T-helper 17 cell (primary cell): ENCODE measurements at places on chromosomes 6 and 20. TPM values are rescaled to one million over a fixed set of nuclear protein-coding genes. Genes with fewer than 3 reads are reported as not detected.

- no peak overlapping the region for H3K27ac ChIP-seq
- no peaks in the 10 kb centered on the region for H3K27me3 ChIP-seq
- no peak for DNase-seq
- peaks cover 3% of the 10 kb centered on the region for H3K4me1 ChIP-seq
- no peak overlapping the region for H3K4me3 ChIP-seq
These were observed 308.1 kb downstream of the FOXC1 start for GRCh38 chr6:1917626-1918371.

Gene GLO1
- total RNA-seq: 27.7 TPM

Gene RSPH4A
- 0.60 TPM for total RNA-seq

- H3K4me1 ChIP-seq: peaks cover 4% of the 10 kb centered on the region
- DNase-seq: no peak
- H3K4me3 ChIP-seq: no peak overlapping the region
These were observed 227.9 kb downstream of the LAMA2 start for GRCh38 chr6:129110690-129111343.

GRCh38 chr6:110491644-110492317 lies 15.4 kb upstream of the SLC22A16 start:
- DNase-seq: no peak
- H3K36me3 ChIP-seq: no peaks in the 10 kb centered on the region
- no peak overlapping the region for H3K27ac ChIP-seq
- H3K4me3 ChIP-seq: no peak overlapping the region

GRCh38 chr6:145814035-145814500 lies 527 bp downstream of the FBXO30 start:
- DNase-seq: no peak
- H3K36me3 ChIP-seq: no peaks in the 10 kb centered on the region

DNA sequence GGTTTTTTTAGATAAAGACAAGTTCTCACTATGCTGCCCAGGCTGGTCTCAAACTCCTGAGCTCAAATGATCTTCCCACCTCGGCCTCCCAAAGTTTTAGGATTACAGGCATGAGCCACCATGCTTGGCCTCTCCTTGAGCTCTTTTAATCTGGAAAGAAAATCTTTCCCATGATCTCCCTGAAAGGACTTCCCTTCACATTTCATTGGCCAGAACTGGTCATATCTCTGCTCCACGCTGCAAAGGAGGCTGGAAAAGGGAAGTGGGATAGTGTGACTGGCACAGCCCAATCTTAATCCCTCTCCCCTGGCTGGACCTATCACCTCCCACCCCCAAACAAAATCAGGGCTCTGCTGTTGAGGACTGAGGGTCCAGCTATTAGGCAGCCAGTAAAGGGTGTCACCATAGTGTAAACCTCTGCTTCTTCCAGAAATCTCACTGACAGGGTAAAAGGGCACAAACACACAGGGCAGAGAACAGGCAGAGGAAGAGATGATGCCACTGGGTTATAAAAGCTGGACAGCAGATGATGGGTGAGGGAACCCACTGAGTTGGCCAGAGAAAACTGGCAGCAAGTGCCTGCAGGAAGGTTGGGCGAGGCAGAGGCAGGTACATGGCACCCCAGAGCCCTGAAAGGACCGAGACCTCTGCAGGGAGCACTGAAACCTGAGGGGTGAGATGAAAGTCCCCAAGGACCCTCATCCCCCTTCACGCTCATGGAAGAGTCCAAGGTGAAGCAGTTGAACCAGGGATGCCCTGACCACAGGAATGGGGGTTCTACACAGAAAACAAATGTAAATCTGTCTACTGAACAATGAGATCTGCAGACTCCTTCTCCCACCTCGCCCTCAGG lies 83.1 kb upstream of the PTPN1 start:
- no peak overlapping the region for H3K4me3 ChIP-seq
- no peak for DNase-seq
- H3K27ac ChIP-seq: no peak overlapping the region
- peaks cover 39% of the 10 kb centered on the region for H3K27me3 ChIP-seq

DNA sequence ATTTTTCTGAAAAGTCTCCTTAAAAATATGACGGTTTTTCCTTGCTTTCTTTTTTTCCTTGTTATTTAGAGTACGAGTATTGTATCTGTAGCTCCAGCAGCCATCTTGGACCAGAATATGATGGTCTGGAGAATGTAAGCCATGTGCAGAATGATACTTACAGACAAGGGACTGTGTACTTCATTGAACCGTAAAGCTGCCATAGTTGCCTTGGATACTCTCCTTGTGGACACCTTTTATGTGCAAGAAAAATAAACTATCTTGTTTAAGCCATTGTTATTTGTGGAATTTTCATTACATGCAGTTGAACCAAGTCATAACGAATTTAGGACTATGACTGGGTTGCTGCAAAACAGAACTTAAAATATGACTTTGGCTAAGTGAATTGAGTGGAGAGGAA lies 485.8 kb upstream of the CITED2 start:
- DNase-seq: no peak
- peaks cover 10% of the 10 kb centered on the region for H3K27me3 ChIP-seq
- peaks cover 3% of the 10 kb centered on the region for H3K36me3 ChIP-seq
- no peak overlapping the region for H3K27ac ChIP-seq

DNA sequence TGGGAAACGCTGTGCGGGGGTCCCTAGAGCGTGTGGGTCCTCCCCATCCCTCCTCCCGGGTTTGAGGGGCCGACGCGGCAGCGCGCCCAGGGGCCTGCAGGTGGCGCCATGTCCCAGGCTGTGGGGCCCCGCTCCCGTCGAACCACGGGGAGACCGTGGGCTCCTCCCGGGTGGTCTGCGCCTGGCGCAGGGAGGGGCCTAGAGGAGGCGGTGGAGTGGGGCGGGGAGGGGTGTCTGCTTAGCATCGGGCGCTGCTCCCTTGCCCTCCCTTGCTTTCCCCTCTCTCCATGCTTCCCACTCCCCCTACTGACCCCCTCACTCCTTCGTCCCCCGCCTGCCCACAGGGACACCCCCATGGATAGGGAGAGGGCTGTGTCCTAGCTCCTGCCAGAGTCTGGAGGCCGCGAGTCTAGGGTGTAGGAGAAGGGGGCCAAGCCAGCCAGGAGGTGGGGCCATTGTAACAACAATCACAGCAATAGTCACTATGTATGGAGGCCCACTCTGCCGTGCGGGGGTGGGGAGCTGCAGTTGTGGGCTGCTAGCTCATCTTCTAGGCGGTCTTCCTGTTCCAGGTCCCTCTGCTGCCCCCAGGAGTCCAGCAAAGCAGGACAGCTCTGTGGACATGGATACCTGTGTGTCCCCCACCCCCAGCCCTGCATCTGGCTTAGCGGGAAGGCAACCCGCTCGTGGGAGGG lies 51.7 kb downstream of the CHMP4B start:
- no peaks in the 10 kb centered on the region for H3K27me3 ChIP-seq
- H3K27ac ChIP-seq: no peak overlapping the region
- H3K36me3 ChIP-seq: peaks cover 4% of the 10 kb centered on the region

Gene RFX6
- not detected for total RNA-seq

Gene GABBR1
- total RNA-seq: 139 TPM

DNA sequence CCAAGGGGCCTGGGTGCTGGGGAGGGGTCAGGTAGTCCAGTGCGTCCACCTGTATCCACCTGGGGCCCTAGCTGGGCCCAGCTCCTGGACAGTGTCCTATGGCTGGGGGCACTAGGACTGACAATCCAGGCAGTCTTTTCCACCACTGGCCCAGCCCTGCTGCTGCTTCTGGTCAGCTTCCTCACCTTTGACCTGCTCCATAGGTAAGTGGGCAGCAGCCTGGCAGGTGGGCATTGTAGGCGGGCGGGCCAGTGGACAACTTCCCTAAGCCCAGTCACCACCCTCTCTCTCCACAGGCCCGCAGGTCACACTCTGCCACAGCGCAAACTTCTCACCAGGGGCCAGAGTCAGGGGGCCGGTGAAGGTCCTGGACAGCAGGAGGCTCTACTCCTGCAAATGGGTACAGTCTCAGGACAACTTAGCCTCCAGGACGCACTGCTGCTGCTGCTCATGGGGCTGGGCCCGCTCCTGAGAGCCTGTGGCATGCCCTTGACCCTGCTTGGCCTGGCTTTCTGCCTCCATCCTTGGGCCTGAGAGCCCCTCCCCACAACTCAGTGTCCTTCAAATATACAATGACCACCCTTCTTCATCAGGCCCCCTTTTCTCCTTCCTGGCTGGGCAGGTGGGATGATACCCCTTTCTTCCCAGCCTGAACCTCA lies 584 bp downstream of the C20orf141 start:
- H3K36me3 ChIP-seq: peaks cover 7% of the 10 kb centered on the region
- no peak for DNase-seq
- H3K4me1 ChIP-seq: peaks cover 12% of the 10 kb centered on the region
- peaks cover 36% of the 10 kb centered on the region for H3K27me3 ChIP-seq

Gene CFAP206
- total RNA-seq: not detected

Gene RXRB
- total RNA-seq: 64.4 TPM

Gene SRSF3
- total RNA-seq: 638 TPM

GRCh38 chr6:112231164-112231563 lies 23.2 kb downstream of the LAMA4 start:
- no peaks in the 10 kb centered on the region for H3K36me3 ChIP-seq
- peaks cover 4% of the 10 kb centered on the region for H3K4me1 ChIP-seq
- DNase-seq: no peak
- no peak overlapping the region for H3K27ac ChIP-seq
- H3K27me3 ChIP-seq: peaks cover 32% of the 10 kb centered on the region
- H3K4me3 ChIP-seq: no peak overlapping the region

GRCh38 chr6:44432726-44433125 lies 45.2 kb downstream of the CDC5L start:
- H3K4me1 ChIP-seq: peaks cover 11% of the 10 kb centered on the region
- H3K27me3 ChIP-seq: no peaks in the 10 kb centered on the region
- no peak for DNase-seq
- H3K4me3 ChIP-seq: no peak overlapping the region

DNA sequence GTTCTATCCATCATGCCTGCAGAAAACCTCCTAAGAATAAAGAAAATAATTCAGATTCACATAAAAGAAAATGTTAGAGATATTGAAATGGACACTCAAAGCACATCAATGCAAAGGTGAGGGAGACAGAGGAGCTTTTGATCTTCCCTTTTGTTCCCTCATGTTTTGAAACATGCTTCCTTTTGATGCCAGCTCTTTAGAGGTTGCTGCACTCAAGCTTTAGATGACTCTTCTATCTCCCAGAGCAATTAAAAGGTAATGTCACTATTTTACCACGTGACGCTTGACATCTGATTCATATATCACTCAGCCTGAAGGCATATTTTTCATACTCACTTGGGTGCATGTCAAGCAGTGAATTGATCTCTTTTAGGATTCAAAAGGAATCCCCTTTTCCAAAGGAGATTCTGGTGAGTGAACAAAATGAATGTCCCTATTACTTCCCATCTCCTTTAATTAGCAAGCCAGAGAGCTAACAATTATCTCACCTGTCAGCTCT lies 1026.7 kb downstream of the KIF16B start:
- H3K27ac ChIP-seq: no peak overlapping the region
- no peaks in the 10 kb centered on the region for H3K27me3 ChIP-seq
- DNase-seq: no peak
- H3K4me3 ChIP-seq: no peak overlapping the region
- no peaks in the 10 kb centered on the region for H3K4me1 ChIP-seq

- no peaks in the 10 kb centered on the region for H3K27me3 ChIP-seq
- DNase-seq: peak; percentile 40
- peaks cover 41% of the 10 kb centered on the region for H3K4me1 ChIP-seq
- H3K36me3 ChIP-seq: peaks cover 3% of the 10 kb centered on the region
These were observed at the start of gene NOL4L for GRCh38 chr20:32585011-32585585. Gene NOL4L (minus strand): TSS chr20:32585333. CDS start chr20:32584890, 443 bp downstream.

Gene LY6G6D
- total RNA-seq: not detected

Gene GSTA3
- not detected for total RNA-seq

Gene SLC2A4RG
- 98.1 TPM for total RNA-seq

GRCh38 chr6:3252369-3252768 lies 6.4 kb upstream of the PSMG4 start:
- peak overlapping the region; percentile 19 for H3K4me3 ChIP-seq
- peaks cover 15% of the 10 kb centered on the region for H3K4me1 ChIP-seq
- DNase-seq: no peak
- H3K27me3 ChIP-seq: peaks cover 36% of the 10 kb centered on the region
- peaks cover 8% of the 10 kb centered on the region for H3K36me3 ChIP-seq
- peak overlapping the region; percentile 21 for H3K27ac ChIP-seq

Gene LAMA2
- 3.4 TPM for total RNA-seq

DNA sequence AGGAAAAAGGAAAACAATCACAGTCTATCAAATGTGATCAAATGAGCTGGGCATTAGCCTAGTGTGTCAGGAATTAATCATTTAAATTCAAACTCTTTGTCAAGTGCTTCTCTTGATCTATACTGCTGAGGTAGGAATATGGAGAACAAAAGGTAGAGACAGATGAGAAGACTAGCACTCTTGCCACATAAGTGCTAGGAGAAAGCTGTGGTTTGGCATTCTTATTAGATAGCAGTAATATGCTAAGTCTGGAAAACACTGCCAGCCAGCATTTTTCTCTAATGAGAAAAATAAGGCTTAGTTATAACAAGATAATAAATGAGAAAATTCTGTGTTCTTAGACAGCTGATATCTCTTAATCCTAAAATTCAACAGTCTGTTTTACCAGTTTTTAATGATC lies 38.9 kb downstream of the ORC3 start:
- no peaks in the 10 kb centered on the region for H3K4me1 ChIP-seq
- H3K27me3 ChIP-seq: no peaks in the 10 kb centered on the region
- H3K27ac ChIP-seq: no peak overlapping the region
- peaks cover 6% of the 10 kb centered on the region for H3K36me3 ChIP-seq

GRCh38 chr20:47783828-47784598 lies 1.3 kb downstream of the SULF2 start:
- no peak overlapping the region for H3K27ac ChIP-seq
- H3K36me3 ChIP-seq: peaks cover 6% of the 10 kb centered on the region

DNA sequence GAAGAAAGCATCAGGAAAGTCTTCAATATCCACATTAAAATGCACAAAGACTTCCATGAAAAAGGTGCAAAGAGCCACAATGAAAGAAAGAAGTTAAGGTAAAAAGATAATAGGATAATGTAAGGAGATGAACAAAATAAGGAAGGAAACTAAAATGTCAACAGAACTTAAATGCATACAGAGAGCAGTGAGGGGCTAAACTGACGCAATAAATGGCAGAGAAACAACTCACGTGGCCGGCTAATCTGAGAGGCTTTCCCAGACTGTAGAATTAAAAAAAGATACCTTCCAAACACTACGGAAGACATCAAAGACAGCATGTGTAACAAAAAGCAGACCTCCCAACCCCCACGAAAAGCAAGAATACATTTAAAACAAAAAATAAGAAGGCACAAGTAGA lies 73.7 kb downstream of the GMDS start:
- peaks cover 8% of the 10 kb centered on the region for H3K4me1 ChIP-seq
- H3K27me3 ChIP-seq: no peaks in the 10 kb centered on the region
- H3K36me3 ChIP-seq: no peaks in the 10 kb centered on the region
- no peak for DNase-seq

Gene MAS1L
- total RNA-seq: not detected

- H3K4me1 ChIP-seq: no peaks in the 10 kb centered on the region
- no peaks in the 10 kb centered on the region for H3K27me3 ChIP-seq
- no peak for DNase-seq
These were observed 48.4 kb upstream of the DSN1 start for GRCh38 chr20:36821964-36822437.

GRCh38 chr20:58867211-58867610 lies 14.7 kb downstream of the GNAS start:
- peaks cover 4% of the 10 kb centered on the region for H3K4me1 ChIP-seq
- H3K27ac ChIP-seq: no peak overlapping the region
- peaks cover 2% of the 10 kb centered on the region for H3K36me3 ChIP-seq
- no peak overlapping the region for H3K4me3 ChIP-seq
